Left colon (tissue), 2 donors: ENCODE measurements at places on chromosomes 7 and 10. TPM values are rescaled to one million over a fixed set of nuclear protein-coding genes. Genes with fewer than 3 reads are reported as not detected.

- no peak for DNase-seq
Measured at GRCh38 chr10:23614483-23614882, 175.6 kb downstream of the OTUD1 start.

DNA sequence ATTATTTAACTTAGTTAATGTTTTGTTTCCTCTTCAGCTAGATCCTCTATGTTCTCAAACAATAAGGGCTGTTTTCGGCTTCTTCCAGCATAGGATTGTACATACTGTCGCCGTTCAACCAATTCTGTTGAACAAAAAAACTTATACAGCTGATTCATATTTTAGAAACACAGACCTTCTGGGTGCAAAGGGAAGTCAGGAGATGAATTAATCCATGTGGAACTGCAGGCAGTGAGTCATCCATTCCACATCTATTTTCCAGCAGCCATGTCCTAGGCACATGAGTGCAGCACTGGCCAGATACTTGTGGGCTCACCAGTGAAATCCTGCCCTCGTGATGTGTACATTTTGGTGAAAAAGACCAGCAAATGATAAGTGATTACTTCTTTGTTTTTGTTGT is 163.2 kb downstream of the JAZF1 start:
- DNase-seq, result no peak

- no peak for DNase-seq
Measured at GRCh38 chr7:155862123-155862892, 50.0 kb upstream of the SHH start.

DNA sequence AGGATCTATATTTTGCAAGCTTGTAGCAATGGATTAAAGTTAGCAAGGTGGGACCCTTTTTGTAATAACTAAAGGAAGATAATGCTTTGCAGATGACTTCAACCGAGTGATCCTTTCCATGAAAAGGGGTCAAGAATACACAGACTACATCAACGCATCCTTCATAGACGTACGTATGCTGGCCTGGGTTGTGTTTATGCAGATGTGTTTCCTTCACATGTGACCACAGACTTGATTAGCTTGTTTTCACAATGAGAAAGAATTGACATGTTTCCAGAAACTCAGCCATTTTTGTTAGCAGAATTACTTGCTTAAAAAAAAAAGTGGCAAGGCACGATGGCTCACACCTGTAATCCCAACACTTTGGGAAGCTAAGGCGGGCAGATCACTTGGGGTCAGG is 54.2 kb downstream of the MKI67 start:
- no peak for DNase-seq

DNA sequence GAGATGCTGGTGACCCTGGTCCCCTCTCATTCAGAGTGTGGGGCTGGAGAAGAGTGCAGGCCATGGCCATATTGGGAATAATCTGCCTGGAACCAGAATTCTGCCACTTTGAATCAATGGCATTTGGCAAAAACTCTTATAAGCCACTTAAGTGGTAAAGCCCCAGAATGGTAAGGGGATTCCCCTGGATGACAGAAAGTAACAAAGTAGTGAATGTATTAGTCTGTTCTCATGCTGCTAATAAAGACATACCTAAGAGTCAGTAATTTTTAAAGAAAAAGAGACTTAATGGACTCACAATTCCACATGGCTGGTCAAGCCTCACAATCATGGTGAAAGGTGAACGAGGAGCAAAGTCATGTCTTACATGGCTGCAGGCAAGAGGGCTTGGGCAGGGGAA is 248.6 kb downstream of the SH2D4B start:
- DNase-seq, result no peak

GRCh38 chr10:24721229-24722106 is 2.2 kb downstream of the ARHGAP21 start:
- DNase-seq, result peak; percentile 39

DNA sequence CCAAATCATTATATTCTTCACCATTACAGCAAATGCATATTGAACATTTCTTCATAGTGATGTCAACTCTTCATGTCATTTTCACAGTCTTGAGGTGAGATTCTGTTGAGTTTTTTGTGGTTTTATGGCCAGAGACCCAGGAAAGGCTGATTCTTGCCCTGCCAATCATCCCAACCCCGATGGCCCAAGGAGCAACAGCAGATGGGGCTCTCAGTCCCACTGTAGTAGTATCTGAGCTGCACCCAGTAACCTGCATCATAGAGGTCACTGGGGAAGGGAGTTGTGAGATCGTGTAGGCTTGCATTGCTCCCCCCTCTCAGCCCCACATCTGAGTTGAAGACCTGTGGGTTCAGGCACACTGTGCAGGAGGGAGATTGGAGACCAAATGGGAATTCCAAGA is 26.7 kb downstream of the ZSCAN25 start:
- DNase-seq, result no peak

GRCh38 chr7:138755842-138756590 is 41.8 kb upstream of the TMEM213 start:
- no peak for DNase-seq

- no peak for DNase-seq
Measured at GRCh38 chr7:44177570-44178131, 11.6 kb downstream of the GCK start.

GRCh38 chr10:18423058-18423637 is 228.2 kb downstream of the NSUN6 start:
- DNase-seq, result no peak

DNA sequence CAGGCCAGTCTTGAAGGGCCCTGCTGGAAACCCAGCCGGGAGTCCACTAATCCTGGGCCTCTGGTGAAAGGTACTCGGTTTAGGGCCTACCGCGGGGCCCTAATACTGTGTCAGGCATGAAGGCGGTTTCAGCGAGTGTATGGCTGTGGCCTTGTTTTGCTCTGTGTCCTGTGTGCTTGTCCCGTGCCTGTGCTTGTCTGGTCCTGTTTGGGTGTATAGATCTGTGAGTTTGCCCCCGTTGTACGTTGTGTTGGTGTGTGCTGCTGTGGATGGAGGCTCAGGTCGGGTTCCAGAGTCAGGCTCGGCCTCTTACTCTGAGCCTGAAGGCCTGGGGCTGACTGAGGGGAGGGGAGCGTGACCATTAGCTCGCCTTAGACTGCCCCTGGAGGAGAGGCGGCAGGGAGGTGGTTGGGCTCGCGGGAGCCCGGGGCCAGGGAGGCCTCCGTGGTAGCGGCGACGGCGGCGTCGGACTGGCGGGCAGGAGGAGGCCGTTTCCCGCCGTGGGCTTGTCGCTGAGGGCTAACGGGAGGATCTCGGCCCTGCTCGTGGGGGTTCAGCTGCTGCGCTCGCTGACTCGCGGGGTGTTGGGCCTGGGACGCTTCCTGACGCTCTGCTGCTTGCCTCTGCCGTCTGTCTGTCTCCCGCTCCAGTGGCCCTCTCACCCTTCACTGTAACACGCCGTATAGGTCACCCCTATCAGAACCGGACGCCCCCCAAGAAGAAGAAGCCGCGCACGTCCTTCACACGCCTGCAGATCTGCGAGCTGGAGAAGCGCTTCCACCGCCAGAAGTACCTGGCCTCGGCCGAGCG is 2.6 kb downstream of the TLX1 start:
- no peak for DNase-seq

DNA sequence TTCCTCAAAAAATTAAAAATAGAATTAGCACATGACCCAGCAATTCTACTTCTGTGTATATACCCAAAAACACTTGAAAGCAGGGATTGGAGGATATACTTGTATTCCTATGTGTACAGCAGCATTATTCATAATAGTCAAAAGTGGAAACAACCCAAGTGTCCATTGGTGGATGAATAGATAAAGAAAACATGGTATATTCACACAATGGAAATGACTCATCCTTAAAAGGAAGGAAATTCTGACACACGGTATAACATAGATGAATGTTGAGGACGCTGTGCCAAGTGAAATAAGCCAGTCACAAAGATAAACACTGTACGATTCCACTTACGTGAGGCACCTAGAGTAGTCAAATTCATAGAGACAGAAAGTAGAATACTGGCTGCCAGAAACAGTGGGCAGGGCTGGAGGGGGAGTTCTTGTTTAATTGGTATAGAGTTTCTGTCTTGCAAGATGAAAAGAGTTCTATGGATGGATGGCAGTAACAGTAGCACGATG is 26.6 kb upstream of the KAT6B start:
- no peak for DNase-seq

DNA sequence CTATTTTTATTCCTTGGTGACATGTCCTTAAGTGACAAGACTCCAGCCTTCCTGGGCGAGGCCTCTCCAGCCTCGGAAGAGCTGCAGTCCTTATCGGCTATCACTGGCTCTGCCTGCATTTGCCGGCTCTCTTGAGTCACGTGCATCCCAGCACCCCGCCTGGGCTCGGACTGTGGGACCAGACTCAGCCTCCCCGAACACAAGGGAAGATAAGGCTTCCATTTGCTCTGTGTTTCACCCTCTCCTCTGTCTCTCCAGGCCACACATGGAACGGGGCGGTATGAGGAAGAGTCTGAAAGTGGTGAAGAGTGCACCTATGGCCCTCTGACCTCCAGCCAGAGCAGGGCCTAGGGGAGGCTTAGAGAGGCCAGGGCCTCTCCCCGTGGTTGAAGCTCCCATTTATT is 4.7 kb downstream of the GDF2 start:
- no peak for DNase-seq

- DNase-seq, result no peak
Measured at GRCh38 chr10:129690248-129691070, 223.4 kb downstream of the MGMT start.

The SFTPD gene
- not detected for total RNA-seq

The DNTT gene
- not detected for total RNA-seq

The PROSER2 gene
- 10.3 TPM for total RNA-seq

The FLNC gene
- 2.4 TPM for total RNA-seq
